ENCODE measurements at places on chromosomes 13 and 19.

GRCh38 chr19:15812060-15812722 lies 3.3 kb downstream of the OR10H1 start:
- DNase-seq, result no peak

GRCh38 chr19:51327066-51328001 lies 14.6 kb downstream of the VSIG10L start:
- DNase-seq, result no peak

DNA sequence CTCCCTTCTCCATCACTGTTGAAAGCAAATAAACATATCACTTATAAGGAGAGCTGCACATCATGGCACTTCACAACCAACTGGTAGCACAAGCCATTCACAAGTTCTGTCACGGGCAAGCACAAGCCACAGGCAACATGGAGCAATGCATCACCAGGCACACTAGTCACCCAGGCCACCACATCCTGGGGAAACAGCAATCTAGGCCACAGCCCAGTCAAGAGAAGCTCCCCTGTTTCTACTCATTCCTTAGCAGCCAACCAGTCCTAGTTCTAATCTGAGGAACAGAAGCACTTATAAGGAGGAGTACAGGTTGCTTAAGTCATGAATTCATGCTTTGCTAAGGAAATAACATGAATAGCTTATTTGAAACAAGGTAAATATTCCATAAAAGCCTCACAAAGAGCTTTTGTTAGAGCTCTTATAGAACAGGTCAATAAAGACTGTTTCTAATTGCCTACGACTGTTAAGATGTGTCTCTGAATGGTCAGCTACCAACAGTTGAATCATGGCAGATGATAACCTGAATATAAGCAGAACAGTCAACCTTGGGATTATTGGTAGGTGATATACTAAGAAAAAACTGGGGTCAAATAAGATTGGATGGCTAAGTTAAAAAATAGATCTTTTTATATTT lies 169.0 kb downstream of the TBC1D4 start:
- no peak for DNase-seq

DNA sequence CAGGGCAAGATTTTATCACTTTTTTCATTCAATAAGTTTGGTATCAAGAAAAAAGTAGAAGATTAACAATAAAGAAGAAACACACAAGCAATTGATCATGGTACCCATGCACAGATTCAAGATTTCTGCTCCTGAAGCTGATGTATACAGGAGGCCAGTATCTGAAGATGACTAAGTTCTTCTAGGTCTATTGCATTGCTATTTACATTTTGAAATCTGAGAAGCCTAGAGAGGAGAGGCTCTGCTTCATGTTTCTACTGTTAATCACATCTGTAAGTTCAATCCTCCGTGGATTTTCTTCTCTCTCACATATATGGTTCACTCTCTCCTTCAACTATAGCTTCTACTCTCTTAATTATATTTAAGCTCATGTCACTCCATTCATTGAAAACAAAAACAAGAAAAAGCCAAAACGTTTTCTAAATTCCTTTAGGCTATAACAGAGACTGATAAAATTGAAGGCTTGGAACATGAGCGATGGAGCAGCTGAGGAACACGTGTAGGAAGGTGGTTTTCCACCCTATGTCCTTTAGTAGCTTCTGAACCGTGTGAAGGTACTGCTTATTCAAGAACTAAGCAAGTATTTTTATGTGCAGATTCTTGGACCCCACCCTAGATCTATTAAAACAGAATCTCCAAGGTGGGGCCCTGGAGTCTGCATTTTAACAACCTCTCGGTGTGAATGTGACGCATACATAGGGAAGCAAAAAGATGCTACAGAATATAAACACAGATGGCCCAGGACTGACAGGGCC lies 198.2 kb downstream of the EFNB2 start:
- no peak for DNase-seq

GRCh38 chr13:41981951-41982715 lies 21.2 kb upstream of the VWA8 start:
- no peak for DNase-seq

DNA sequence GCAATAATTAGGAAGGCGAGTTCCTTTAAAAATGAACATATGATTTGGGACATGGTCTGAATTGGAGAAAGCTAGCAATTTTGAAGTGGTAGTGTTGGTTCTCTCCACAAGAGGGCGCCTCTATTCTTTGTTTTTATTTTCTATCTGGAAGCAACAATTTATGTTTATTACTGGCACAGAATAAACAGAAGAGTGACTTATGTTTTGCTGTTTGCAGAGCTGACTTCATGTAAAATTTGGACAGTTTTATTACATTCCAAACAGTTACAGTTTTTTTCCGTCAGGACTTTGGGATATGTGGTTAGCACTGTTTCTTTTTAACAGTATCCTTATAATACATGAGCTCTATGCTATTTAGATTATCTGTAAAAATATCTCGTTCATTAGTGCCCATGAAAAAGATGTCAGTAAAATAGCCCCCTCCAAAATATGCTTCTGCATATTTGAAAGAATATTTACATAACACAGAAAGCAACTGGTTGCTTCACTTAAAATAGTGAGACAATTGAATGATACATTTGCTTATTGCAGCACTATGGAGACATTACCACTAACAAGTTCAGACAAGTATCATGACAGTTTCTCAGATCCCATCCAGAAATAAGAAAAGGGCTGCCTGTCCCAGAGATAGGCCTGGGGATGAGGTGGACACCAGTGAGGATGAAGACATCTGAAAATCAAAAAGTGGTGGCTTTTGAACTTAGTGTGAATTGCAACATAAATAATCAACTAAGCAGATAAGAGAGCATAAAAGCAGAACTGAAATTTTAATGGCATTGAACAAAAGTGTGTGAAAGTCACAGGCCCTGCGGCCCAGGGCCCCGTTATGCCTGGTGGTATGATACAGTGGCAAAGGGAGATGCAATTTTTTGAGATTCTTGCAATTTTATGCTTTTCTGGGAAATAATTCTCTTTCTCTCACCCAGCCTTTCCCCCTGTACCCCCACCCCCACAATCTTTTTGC lies 32.3 kb upstream of the FGF9 start:
- DNase-seq, result peak; percentile 29

DNA sequence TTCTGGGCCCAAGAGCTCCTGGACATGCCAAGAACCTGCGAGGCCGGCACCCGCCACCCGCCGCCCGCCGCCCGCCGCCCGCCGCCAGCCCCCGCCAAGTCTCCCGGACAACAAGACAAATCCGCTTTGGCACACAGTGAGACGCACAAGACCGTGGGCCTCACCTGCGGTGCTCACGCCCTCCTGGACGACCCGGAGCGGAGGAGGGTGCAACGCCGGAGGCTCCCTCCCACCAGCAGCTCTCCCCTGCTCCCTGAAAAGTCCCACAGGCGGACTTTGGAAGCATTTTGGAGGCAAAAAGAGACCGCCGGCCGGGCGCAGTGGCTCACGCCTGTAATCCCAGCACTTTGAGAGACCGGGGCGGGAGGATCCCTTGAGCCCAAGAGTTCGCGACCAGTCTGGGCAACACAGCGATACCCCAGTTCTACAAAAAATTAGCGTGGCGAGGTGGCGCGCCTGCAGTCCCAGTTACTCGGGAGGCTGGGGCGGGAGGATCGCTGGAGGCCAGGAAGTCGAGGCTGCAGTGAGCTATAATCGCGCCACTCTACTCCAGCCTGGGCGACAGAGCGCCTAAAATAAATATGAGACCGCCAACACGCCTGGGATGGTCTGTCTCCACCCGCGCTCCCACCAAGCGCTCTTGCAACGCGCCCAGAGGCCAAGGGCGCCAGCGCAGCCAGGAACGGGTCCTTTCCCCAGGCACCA lies 783 bp downstream of the RHPN2 start:
- DNase-seq, result peak; percentile 4

DNA sequence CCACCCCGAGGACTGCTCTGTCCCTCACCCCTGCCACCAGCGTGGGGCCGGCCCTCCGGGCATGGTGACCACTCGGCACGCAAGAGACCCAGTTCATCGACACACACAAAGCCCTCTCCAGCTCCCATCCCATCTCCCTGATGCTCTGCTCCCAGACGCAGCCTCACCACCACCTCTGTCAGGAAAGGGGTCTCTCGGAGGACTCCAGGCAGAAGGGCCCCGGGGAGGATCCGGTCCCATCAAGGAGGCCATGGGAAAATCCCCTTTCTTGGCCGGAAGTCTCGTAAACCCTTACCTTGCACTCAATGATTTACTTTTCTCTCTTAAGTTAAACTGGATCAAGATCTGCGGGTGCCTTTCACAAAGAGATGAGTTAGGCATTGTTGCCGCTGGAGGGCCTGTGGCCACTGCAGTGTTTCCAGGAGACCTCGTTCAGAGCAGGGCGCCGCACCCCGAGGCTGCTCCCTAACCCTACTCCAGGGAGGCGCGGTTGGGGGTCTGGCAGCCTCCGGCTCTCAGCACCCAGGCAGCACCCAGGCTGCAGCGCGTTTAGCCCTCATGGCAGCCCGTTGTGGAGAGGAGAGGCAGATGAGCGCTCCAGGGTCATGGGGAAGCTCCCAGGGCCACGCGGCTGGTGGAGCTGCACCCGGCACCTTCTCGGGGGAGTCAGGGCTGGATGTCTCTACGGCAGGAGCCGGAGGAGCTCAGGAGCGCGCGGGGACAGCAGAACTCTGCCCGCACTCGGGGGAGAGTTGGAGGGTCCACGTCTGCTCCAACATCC lies 31.0 kb downstream of the C2CD4C start:
- DNase-seq, result peak; percentile 51

GRCh38 chr13:102176846-102177245 lies 225.0 kb downstream of the FGF14 start:
- no peak for DNase-seq

GRCh38 chr19:35863018-35863417 lies 5.4 kb upstream of the APLP1 start:
- no peak for DNase-seq

- DNase-seq, result no peak
Measured at GRCh38 chr13:29159871-29160270, 339.7 kb downstream of the MTUS2 start.

DNA sequence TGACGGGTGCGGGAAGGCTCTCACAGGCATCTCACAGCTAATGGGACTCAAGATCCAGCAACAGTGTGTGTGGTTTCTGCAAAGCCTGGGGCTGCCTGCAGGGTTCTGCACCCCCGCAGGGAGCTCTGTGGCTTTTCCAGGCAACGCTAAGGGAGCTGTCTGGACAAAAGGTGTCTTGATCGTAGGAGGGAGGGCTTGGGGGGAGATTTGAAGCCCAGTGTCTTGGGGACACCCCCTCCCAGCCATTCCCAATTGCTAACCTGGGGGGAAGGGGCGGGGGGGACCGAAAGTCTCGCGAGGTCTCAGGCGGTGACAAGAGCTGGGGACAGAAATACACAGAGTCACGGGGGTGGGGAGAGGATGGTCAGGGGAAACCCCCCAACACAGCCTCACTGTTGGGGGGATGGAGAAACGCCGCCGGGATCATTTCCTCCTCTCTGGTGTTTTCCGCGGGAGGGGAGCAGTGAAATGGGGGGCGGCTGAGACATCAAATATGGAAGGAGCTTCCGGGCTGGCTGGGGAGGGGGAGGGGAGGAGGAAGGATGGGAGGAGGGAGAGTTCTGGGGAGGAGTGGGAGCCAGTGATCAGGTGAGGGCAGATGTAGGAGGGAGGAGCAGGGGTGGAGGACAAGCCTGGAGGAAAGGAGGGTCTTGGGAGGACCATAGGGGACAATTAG lies 13.3 kb downstream of the KCNC3 start:
- no peak for DNase-seq

DNA sequence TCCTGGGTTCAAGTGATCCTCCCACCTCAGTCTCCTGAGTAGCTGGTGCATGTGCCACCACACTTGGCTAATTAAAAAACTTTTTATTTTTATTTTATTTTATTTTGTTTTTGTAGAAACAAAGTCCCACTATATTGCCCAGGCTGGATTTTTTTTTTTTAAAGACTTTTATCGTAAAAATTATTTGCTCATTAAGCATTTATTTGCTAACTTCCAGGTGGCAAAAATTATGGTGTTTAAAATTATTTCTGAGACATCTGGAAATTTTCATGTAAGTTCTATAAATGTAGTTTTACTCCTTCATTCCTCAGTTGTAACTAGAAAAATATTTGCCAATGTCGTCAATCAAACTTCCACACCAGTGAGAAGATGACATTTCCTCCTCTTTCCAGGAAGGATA lies 233.3 kb upstream of the DACH1 start:
- no peak for DNase-seq

GRCh38 chr19:1262623-1263123 lies 6.5 kb upstream of the CIRBP start:
- no peak for DNase-seq

DNA sequence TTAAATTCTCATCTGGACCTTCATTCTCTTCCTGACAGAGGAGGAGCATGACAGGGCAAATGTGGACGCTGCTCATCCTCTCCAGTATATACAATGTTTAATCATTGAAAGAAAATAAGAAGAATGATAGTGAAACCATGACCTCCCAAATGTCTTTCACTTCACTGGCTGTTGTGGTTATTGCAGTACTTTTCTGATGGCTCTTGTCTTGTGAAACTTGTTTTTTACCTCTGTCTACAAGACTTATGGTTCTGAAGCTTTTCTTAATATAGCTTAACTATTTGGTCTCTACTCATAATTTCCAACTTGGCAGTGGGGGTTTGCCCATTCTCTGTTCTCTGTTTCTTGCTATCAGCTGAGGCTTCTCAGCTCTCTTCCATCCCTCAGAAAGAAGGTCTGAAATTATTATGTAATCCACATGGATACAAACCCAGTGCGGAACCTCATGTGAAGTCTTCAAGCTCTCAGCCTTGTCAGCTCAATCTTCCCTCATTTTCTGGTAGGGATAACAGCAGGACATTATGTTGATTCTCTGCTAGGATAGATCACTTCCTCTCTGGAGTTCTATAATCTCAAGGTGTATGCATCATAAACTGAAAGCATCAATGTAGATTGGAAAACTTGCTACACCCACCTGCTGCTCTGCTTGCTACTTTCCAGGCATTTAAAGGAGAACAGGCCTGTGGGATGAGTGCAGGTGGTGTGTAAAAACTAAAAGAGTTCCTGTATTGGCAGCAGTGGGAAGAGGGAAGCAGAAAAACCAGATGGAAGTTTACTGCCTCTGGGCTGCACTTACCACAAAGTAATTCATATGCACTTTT lies 250.3 kb upstream of the HTR2A start:
- no peak for DNase-seq

GRCh38 chr19:8965887-8966286 lies 44.3 kb downstream of the MUC16 start:
- no peak for DNase-seq

Measured in activated naive CD4-positive, alpha-beta T cell treated with anti-CD3 and anti-CD28 coated beads, Interleukin-2, amount 50 U/mL, for 72 hours (primary cell).